ENCODE measurements at places on chromosomes 4 and X. TPM values are rescaled to one million over a fixed set of nuclear protein-coding genes. Genes with fewer than 3 reads are reported as not detected.

Gene PALLD
- 251 TPM for total RNA-seq

Gene H2BW1
- total RNA-seq = not detected

Gene SPIN4
- total RNA-seq = 2.8 TPM

Gene NXF2B
- not detected for total RNA-seq

Gene CRMP1
- total RNA-seq = under 0.01 TPM

Gene PNMA6A
- not detected for total RNA-seq

Gene MAGEC2
- not detected for total RNA-seq

Gene LGI2
- not detected for total RNA-seq

Gene GPRASP2
- total RNA-seq = 5.9 TPM

Gene CENPE
- total RNA-seq = 27.3 TPM

Gene MCF2
- 0.09 TPM for total RNA-seq

Gene IL9R
- 0.17 TPM for total RNA-seq

Gene FAM114A1
- total RNA-seq = 107 TPM

Gene GAGE12H
- total RNA-seq = not detected

Gene RASL11B
- total RNA-seq = 3.5 TPM

Gene HSD17B13
- total RNA-seq = not detected

Gene EFHC2
- total RNA-seq = not detected

Gene NWD2
- total RNA-seq = not detected

Gene TKTL2
- total RNA-seq = not detected

Gene TCEAL6
- total RNA-seq = not detected
